ENCODE measurements at places on chromosomes 6 and 20. TPM values are rescaled to one million over a fixed set of nuclear protein-coding genes. Genes with fewer than 3 reads are reported as not detected.
A peak's percentile ranks its signal among the peaks of the same experiment; 100 is the strongest.

DNA sequence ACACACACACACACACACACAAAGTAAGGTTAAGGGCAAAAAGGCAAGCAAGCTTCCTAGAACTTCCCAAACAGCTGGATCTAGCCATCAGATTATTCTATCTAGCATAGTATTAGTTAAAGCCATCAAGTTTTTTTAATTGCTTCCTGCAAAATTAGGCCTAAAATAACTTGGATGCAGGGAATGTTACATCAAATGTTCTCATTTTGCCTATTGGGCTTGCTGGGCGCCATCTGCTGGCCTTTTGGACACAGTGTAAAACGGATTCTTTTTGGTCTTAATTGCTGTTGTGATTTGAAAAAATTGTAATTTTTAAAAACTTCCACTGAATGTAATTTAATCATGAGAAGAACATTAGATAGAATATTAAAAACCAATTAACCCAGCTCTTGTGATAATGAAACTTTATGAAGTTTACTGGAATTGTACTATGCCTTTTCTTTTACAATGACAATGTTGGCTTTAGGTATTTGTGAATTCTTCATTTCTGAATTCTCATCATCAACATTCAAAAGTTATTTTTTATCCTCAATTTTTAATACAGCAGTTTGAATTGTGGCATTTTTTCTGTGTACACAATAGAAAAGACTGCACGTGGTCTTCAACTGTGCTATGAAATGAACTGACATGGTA lies 6.8 kb downstream of the MKKS start:
- peak; percentile 45 for DNase-seq

DNA sequence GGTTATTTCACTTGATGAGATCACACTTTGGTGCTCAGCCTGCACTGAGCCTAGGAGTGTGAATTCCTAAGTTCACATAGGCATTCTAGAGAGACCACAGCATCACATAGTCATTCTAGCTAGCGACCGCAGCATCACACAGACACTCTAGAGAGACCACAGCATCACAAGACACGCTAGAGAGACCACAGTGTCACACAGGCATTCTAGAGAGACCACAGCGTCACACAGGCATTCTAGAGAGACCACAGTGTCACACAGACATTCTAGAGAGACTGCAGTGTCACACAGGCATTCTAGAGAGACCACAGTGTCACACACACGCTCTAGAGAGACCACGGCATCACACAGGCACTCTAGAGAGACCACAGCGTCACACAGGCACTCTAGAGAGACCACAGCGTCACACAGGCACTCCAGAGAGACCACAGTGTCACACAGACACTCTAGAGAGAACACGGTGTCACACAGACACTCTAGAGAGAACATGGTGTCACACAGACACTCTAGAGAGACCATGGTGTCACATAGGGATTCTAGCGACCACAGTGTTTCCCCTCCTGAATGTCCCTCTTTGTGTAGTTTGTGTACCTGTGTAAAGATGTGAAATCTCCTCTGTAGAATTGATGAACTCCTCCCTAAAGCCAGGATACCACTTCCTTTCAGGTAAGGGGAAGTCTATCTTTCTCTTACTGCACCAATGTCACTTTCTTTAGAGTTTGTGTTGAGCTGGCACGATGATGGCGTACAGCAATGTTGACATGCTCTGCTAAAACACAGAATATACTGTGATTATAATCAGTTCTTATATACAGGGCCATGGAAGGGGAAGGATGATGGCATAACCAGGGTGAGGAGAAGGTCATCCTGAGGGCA lies 169.4 kb downstream of the ZDHHC14 start:
- no peak for DNase-seq

MICAL1 gene
- polyA plus RNA-seq = 83.8 TPM

DNA sequence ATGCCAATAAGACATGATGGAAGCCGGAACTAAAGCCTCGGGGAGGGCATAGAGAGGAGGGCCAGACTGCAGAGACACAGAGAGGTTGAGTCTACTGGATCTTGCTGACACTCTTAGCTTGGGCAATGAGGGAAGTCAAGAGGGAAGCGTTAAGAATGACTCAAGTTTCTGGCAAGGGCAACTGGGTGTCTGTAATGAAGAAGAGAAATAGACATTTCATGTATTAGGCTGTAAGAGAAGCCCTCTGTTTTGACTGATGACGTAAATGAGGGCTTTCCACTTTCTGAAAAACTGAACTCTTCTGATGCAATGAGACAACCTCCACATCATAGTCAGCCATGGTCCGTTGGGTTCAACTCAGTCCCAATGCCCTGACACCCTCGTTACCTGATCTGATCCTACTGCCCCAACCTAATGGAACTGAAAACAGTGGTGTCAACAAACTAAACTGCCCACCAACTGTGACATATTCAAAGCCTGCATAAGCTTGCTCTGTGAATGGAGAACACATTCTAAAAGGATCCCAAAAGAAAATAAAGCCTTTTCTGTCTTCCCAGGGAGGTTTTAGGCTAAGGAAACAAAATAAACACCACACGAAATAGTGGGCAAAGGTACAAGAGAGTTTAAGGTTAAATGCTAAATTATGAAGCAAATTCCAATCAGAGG lies 45.8 kb upstream of the PNRC1 start:
- no peak for DNase-seq

MYCT1 gene
- 10.6 TPM for polyA plus RNA-seq

GRCh38 chr20:9028419-9028818 lies 40.5 kb upstream of the PLCB4 start:
- DNase-seq = no peak

PCSK2 gene
- polyA plus RNA-seq = 8.0 TPM

- DNase-seq = no peak
Observed at GRCh38 chr6:4804095-4804494, 27.9 kb downstream of the CDYL start.

DNA sequence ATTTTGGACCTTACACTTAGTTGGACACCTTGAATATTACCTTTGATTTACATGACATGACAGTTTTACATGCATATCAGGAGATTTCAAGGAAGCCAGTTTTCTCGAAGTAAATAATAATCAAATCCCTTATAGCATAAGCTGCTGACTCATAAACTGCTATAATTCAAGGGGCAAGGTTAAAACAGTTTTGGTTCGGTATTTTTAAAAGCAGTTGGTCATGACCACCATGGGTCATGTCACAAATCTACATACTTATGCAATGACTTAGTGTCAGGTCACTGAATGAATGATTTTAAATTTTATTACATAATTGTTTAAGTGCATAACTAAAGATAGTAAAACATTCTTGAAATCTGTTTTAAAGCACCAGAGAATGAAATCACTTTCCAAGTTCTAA lies 158.0 kb downstream of the DST start:
- no peak for DNase-seq

GRCh38 chr20:40192081-40192480 lies 497.0 kb downstream of the MAFB start:
- DNase-seq = no peak

YIPF3 gene
- 118 TPM for polyA plus RNA-seq

DNA sequence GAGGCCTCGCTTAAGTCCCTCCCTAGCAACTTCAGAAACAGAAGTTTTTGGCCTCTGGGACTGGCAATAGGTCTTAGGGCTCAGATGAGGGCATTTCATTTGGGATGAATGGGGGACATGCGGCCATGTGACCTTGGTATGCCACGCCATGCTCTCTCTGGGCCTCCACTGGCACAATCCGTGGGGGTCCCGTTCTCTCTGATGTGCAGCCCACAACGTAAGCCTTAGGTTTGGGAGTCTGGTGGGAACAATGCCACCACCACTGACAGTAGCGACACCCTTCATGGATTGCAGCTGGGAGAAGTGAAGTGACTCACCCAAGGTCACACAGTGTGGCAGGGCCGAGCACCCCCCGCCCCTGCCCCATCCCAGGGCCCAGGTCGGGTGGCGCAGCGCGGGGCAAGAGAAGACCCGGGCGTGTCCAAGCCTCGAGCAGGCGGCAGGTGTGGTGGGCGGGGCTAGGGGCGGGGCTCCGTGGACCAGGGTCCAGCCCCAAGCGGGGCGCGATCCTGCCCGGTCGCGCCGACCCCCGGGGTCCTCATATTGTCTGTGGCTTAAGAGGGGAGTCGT lies 864 bp upstream of the CEBPB start:
- DNase-seq = no peak

DNA sequence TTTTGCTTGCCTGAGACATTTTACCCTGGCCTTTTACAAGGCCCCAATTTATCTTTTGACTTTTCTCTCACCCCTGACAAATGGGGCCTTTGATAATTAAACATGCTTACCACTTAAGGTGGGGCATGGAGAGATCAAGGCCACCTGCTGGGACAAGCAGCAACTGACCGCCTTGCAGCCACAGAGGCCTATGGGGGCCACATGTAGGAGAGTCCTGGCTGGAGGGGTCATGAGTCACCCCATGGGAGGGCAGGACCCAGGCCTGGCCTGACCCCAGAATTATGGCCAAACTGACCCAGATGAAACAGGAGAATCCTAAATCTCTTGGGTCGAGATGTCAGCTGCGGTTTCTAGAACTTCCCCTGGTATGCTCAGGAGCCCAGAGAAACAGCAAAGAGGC lies 8.5 kb upstream of the OCSTAMP start:
- DNase-seq = no peak

C6orf163 gene
- 0.47 TPM for polyA plus RNA-seq

SLA2 gene
- 0.38 TPM for polyA plus RNA-seq

GRCh38 chr6:28923318-28924102 lies at the start of gene TRIM27:
TSS of gene TRIM27 (minus strand) at chr6:28923985. CDS start at chr6:28923632, 353 bp downstream.
- DNase-seq = no peak

SLC29A1 gene
- polyA plus RNA-seq = 80.1 TPM

BTN1A1 gene
- not detected for polyA plus RNA-seq
